K562 (cell line): ENCODE measurements at places on chromosomes 11 and 22.
A peak's percentile ranks its signal among the peaks of the same experiment; 100 is the strongest.

DNA sequence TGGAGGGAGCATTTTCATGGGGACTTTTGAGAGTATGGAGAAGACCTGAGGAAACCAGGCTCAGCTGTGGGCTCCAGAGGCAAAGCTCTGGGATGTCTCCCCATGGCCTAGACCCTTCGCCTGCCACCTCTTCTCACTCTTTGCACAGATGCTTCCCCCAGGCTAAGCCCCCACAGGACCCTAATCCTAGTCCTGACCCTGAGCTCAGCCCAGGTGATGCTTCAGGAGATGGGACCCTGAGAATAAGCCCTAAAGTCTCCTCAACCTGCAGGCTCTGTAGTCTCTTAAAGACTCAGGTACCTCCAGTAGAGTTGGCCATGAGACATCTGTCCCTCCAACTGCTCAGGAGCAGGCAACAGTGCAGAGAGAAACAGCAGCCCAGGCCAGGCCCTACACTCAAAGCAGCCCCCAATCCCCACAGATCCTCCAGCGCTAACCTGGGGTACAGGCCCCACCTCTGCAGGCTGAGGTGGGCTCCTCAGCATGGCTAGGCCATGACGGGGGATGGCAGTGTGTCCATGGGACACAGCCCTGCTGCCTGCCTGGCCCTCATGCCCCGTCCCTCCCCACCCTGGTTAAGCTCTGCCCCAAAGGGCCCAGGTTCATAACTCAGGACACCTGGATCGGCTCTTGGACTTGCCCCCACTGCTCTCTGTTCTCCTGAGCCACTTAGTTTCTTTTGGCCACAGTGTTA lies 39.4 kb downstream of the GGTLC2 start:
- no peak for DNase-seq

DNA sequence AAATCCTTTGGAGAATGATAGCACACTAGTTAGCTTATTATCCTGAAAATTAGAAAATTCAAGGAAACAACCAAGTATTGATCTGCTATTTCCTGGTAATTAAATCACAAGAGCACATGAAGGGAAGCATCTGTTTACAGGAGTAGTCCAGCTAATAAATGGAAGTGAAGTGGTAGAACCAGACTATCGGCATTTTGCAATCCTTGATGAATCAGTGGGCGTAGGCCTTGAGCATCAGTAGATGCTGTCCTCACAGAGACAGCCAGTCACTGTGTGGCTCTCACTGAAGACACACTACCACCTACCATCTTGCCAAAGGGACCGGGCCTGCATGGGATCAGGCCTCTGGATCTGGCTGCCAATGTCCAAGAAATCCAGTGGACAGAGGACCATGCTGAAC lies 69.8 kb downstream of the FBLN1 start:
- DNase-seq, result no peak

DNA sequence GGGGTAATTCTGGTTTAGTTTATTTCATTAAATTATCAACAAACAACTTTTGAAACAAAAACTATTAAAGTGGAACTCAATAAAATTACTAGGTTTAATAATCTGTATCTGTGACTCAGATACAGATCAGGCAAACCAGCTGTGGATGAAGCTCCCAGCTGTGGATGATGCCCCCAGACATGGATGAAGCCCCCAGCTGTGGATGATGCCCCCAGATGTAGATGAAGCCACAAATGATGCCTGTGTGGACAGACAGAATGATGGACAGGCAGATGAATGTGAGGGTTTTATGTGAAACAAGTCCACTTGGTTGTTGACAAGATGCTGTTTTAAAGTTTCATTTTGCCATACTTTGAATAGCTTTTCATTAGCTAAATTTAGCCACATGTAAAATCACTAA lies 5.8 kb upstream of the ZNF74 start:
- peak; percentile 17 for DNase-seq

DNA sequence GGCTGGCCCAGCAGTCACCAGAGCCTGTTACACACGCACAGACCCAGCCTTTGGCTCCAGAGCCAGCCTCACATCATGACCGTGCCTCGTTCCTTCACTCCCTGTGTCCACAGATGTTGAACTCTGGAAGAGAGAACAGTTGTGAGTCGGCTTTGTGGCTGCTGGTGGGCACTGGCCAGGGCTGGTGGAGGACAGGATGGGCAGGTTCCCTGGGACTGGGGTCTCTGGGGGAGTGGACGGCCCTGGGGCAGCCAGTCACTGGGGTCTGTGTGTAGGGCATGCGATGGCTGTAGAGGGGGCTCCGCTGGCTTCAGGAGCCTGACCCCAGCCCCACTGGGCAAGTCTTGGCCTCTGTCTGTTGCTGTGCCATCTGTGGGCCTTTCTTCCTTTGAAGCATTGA lies 1070.1 kb downstream of the BRD1 start:
- no peak for DNase-seq

DNA sequence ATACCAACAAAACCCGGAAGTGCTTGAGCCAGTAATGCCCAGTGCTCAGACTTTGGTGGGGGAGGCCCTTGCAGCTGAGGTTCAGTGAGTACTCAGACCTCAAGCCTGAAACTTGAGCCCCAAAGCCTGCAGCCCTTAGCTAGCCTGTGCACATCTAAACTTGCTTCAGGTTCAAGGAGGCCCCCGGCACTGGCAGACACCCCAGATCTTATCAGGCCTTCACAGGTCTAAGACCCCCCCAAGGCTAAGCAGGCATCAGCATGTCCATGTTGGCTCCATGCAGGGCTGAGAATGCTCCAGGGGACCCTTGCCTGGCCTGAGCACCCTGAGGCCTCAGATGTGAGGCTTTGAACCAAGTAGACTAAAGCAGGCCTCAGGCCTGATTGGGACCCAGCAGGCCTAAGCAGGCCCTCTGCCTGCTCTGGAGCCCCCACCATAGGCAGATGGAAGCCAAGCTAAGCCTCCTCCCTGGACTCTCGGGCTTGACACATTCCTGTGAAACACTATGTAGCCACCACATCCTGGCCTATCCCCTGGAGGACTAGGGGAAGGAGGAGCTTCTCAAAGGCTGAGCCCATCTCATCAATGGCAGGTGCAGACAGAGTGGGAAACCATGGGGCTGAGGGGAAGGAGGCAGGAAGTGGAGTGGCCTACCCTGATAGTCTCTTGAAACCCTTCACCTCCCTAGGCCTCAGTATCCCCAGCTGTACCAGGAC lies 1.2 kb upstream of the CASTOR1 start:
- DNase-seq, result no peak

DNA sequence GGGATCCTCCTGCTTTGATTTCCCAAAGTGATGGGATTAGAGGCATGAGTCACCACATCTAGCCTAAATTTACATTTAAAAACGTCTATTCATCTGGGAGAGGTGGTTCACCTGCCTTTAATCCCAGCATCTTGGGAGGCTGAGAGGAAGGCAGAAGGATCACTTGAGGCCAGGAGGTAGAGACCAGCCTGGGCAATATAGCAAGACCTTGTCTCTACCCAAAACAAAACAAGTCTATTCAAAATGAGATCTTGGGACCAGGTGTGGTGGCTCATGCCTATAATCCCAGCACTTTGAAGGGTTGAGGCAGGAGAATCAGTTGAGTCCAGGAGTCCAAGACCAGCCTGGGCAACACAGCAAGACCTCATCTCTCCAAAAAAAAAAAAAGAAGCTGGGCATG lies 4.9 kb upstream of the UBASH3B start:
- DNase-seq, result no peak

GRCh38 chr11:66359662-66360087 lies 11.9 kb downstream of the SLC29A2 start:
- peak; percentile 69 for DNase-seq

DNA sequence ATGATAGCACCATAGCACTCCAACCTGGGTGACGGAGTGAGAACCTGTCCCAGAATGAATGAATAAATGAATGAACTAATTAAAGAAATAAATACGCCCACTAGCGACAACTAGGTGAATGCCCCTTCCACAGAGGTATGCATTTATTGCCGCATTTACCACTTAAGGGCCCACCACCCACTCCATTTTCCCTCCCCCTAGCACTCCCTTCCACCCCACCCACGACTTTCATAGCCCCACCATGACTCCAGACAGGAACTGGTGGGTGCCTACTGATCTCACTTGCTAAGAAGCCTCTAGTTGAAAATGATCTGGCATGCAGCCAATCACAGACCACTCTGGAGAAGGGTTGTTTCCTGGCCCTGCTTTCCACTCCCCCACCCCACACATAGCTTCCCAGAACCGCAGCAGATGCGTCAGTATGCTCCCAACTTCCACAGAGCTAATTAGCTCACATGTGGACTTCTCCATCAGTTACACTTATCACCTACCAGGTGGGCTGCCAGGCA lies 167.6 kb downstream of the WT1 start:
- DNase-seq, result no peak

GRCh38 chr11:27717801-27718229 lies 17.6 kb upstream of the BDNF start:
- DNase-seq, result no peak

DNA sequence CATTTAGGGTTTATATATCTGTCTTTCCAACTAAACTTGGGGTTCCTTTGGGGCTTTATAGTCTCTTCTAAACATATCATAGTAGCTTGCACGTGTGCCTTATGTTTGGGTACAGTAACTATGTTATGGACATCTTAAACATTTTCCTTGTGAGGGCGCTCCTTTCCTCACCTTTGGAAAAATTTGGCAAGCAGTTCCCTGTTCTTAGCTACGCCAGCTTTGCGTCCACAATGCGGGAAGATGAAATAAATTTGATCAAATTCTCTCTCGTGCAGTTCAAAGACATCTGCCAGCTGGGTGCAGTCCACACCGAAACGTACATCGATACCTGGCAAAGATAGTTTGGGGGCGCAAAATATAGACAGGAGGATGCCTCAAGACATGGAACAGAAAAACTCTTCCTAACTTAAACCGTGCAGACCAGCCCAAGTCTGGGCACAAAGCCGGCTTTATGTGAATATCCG lies 548 bp downstream of the FDXACB1 start:
- no peak for DNase-seq

DNA sequence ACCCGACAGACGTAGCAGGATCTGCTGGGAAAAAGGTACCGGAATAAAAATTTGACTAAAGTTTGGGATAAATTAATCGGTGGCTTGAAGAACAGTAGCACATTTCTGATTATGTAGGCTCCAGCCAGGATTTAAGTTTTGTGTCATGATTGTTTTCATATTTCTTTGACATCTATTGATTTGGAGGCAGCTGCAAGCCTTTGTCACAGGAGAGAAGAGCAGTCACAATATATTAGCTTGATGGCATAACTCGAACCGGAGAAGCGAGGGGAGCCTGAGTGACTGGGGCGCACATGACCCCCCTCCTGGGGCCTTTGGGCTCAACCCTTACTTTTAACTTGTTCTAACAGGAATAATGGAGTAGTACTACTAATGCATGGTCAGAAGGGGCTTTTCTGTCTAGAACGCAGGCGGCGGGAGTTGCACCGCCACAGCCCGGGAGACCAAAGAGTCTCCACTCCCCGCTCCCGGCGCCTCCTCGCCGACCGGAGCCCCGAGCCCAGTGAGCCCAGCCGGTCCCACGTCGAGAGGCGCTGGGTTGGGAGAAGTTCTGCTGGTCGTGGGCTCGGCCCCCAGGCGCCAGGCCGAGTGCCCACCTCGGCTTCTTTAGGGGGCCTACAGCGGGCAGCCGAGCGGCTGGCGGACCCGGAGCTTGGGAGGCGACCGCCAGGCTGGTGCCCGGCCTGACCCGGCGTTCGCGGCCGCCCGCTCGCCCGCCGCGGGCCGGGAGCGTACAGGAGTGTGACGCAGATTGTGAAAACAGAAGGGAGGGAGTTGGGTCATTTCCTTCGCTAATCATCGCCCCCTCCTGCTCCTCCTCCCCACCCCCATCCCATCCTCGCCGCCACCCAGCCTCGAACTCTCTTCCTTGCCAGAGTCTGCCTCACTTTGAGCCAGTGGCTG lies 15.7 kb upstream of the PAX6 start:
- DNase-seq, result no peak

- no peak for DNase-seq
These were observed 243.4 kb upstream of the POU2AF2 start for GRCh38 chr11:111001986-111002611.

DNA sequence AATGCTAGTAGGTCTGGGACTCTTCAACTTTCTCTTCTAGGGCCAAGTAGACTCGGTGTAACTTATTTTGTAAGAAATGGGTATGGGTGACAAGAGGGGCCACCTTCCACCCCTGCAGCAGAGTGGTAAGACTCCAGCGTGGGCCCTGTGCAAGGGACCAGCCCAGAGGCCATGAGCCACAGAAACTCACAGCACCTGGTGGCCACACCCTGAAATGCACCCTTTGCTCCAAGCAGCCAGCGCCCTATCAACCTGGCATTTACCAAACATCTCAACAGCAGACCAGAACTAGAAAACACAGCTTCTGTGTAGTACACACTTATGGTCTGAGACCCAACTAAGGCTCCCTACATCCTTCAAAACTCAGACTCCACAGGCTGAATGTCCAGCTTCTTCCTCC lies 5.7 kb downstream of the CDCA5 start:
- peak; percentile 75 for DNase-seq

DNA sequence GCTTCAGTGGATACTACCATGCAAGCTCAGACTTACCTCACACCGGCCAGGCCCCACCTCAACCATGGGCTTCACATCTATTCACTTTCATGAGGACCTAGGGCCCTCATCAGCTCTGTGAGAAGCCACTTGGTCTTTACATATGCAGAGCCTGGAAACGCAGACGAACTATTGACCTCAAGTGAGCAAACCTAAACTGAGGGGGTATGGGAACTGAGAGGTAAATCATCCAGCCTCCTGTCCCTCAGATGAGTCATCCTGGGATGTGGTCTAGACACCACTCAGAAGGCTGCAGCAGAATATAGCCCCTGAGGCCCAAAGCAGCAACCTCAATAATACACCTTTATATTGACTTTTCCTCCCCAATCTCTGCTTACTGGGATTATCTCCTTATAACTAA lies 578.0 kb downstream of the INSC start:
- no peak for DNase-seq

DNA sequence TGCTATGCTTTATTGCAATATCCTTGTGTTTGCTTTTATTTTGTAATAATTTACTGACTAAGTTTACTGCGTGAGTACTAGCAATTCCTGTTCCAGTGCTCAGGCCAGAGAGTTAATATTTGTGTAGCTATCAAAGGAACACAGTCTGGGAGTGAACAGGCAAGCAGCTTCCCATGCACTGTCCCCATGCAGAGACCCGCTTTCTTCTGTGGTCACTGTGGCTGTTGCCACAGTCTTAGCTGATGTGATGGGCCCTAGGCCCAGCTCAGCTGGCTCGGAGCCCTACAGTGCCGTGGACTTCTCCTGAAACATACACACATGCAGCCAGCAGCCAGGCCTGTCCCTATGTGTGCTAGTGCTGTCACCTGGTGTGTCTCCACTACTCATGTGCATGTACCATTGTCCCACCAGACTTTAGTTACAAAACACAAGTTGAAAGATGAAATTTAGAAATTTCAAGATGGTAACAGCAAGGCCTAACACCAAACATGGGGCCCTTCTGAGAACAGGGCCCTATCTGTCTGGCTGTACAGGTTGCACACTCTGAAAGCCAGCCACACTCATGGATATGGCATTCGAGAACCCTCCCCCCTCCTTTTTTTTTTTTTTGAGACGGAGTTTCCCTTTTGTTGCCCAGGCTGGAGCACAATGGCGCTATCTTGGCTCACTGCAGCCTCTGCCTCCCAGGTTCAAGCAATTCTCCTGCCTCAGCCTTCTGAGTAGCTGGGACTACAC lies 12.3 kb upstream of the SCUBE2 start:
- DNase-seq, result no peak
